Skeletal muscle cell (primary cell): ENCODE measurements at places on chromosomes 16 and 17.

DNA sequence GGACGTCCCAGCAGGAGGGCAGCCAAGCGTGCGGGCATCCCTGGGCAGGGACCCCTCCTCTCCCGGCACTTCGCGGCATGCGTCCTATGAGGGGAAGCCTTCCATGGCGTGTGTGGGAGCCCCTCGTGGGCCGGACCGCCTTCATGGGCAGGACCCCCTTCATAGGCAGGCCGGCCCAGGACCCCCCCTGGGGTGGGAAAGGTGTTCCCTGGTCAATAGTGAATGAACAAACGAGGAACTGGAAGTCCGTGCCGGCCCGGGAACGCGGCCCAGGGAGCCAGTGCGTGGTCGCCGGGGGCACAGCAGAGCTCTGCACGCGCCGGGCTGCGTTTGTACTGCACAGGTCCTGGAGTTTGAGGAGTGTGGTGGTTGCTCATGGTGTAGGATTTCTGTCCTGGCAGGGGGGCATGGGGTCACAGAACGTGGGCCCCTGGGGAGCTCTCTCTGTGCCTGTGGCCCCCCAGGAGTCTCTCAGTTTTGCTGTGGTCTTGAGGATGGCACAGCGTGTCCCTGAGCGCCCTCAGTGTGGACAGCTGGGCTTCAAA, 13.9 kb downstream of the BAIAP2 start:
- no peak for DNase-seq

DNA sequence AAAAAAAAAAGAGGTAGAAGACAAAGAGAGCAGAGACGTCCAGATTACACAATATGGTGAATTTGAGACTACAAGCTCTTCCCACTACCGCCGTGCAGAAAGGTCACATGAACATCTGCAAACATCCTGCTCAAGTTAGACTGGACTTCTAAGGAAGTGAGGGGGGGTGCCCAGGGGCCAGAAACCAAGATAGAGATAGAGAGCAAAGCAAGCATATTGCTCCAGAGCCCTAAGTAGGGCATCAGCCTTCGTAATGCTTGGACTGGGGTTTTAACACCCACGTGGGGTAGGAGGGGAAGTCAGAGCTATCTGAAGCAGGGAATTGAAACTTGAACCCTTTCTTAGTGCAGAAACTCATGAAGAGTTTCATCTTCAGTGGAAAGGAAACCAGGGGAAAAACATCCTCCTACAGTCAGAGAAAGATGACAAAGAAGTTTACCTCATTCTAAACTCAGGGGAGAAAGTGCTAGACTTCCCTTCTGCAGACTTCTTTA, 8.7 kb downstream of the CLEC19A start:
- no peak for DNase-seq

- DNase-seq: no peak
Measured at GRCh38 chr17:31291820-31292219, 5.2 kb downstream of the OMG start.

GRCh38 chr16:10942352-10943063, at the start of gene DEXI:
DEXI (minus strand) TSS chr16:10942468; CDS start chr16:10942005, 463 bp downstream.
- peak; percentile 69 for DNase-seq

GRCh38 chr17:77501101-77501566, 360.4 kb downstream of the SEC14L1 start:
- no peak for DNase-seq

GRCh38 chr17:49814781-49815529, 26.5 kb downstream of the KAT7 start:
- DNase-seq: no peak

- DNase-seq: no peak
Measured at GRCh38 chr16:29664091-29664921, 1.3 kb downstream of the SPN start.

DNA sequence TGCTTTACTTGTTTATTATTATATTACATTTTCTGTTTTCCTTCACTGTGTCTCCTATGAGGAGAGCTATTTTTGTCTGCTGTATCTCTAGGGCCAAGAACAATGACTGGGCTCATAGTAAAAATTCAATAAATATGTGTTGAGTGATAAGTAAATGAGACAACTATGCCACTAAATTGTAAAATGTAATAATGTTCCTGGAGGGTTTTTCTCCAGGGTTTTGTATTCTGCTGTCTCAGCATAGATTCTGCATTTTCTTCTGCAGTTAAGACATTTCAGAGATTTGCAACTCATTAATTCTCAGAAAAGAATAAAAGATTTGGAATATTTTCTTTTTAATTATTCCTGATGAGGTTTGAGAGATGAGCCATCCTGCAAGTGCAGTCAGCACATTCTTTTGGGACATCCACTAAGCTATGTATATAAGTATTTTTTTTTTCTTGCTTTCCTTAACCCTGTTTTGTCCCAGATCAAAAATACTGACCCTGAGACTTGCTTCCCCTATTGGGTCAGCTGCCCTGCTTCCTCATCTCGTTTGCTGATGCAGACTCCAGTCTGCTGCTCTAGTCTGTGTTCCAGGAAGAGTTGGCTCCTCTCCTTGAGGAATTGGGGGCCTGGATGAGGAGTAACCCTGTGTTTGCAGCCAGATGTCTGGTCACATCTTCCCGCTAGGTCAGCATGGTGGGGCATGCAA, 122.9 kb downstream of the ABCA8 start:
- DNase-seq: no peak

- no peak for DNase-seq
Measured at GRCh38 chr17:43983515-43984411, 20.7 kb upstream of the NAGS start.

GRCh38 chr17:70168044-70168976, 1.0 kb upstream of the KCNJ2 start:
- no peak for DNase-seq

GRCh38 chr17:42129109-42129837, 6.7 kb downstream of the HSPB9 start:
- DNase-seq: no peak

DNA sequence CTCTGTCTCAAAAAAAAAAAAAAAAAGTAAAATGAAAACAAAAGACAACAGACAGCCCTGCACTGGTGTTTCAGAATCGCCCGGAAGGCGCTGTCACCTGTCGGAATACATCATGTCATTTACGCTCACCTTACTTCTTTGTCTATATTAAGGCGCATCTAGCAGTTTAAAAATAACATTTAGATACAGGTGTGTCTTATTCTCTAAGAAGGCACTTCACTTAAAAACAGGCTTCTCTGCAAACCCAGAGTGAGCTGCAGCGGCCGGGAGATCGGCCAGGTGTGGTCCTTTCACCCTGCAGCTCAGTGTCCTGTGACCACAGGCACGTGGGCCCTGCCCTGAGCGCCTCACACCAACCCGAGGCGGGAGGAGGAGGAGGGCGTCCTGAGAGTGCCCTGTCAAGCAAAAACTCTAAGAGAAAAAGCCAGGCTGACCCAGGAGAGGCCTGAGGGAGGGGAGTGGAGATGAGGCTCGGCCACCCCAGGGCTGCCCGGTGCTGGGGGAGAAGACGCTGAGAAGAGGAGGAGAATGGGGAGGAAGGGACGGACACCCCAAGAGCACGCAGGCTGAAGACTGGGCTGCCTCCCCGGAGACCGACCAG, 3.3 kb upstream of the LMF1 start:
- DNase-seq: no peak

DNA sequence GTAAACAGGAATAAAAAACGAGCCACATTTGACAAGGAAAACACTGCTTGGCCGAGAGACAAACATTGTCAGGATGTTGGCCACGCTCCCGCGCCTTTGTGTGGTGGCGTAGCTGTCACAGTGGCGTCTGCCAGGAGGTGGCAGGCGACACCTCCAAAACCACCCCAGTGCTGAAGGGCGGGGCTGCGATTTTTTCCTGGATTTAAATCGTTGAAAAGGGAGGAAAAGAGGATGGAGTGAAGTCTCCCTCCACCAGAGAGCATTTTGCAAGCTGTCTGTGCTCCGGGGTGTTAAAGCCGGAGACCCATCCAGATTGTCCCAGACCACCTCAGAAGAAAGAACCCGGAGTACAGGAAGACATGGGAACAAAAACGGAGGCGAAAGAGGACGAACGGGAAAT, 12.7 kb downstream of the MRM3 start:
- peak; percentile 22 for DNase-seq

GRCh38 chr17:10646392-10646990, 10.6 kb downstream of the MYH3 start:
- DNase-seq: no peak

DNA sequence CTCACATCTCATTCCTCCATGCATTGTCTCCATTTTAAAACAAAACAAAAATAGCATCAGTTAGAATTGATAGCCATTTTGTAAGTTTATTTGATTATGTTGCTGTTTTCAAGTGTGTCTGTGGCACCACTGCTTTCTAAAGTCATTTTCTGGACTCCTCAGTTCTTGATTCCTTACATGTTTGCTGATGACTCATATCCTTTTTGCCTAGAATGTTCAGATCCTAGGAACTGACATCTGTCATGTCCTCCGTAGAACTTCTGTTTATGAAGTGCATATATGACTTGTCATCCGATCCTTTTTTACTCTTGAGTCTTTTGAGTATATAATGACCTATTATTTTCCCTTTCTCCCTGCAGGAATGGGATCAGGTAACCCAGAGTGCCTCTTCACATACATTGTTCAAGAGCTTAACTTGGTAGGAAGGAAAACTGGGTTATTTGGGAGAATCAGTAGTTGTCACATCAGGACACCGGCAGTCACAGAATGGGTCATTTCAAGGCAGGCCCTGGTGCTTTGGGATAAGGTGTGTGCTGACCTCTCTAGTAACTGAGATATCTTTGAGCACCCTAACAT, 69.2 kb downstream of the MAP2K4 start:
- peak; percentile 56 for DNase-seq

DNA sequence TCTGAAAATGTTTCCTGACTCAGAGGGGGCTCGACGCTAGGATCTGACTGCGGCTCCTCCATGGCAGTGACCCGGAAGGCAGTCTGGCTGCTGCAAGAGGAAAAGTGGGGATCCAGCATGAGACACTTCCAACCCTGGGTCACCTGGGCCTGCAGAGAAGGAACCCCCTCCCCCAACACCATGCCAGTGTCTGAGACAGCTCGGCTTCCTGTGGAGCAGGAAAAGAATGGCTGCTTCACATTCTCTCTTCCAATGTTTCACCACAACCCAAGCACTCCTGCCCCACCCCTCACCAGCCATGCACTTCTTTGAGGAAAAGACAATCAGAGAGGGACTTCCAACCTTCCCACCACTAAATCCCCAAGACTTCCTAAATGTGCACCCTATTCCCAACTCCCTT, 10.8 kb downstream of the TP53 start:
- no peak for DNase-seq

GRCh38 chr17:60139438-60140285, 10.1 kb upstream of the CA4 start:
- no peak for DNase-seq

DNA sequence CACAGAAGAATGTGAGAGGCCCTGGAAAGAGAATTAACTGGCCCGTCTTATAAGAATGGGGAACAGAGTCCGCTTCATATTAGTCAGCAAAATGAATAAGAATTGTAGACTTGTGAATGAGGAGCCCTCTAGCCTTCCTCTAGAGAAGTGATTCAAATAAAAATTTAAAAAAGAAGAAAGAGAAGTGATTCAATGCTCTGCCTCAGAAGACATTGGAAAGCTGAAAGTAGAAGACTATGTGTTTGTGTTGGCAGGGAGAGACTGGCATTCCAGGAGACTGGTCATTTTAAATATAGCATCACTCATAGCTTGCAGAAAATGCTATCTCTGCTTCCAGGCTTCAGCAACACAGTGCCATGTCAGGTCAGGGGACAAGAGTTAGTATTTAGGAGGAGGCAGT, 190.6 kb upstream of the HS3ST3A1 start:
- DNase-seq: peak; percentile 56

DNA sequence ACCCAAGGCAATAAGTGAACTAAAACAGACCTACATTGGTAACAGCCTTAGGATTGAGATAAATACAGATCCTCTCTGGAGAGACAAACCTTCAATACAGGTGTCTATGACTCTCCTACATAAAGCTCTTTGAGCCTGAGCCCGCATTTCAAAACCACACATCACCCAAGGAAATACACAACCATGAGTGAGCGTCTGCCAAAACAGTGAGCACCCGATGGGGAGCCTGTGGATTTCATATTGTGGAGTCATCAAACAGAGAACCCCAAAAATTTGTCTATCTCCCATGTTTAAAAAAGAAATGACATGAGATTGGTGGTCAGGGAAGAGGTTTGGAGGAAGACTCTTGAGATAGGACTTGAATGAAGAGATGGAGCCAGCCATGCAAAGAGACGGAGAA, 102.2 kb upstream of the LHX1 start:
- no peak for DNase-seq

GRCh38 chr16:11546608-11547061, 40.1 kb downstream of the LITAF start:
- no peak for DNase-seq

DNA sequence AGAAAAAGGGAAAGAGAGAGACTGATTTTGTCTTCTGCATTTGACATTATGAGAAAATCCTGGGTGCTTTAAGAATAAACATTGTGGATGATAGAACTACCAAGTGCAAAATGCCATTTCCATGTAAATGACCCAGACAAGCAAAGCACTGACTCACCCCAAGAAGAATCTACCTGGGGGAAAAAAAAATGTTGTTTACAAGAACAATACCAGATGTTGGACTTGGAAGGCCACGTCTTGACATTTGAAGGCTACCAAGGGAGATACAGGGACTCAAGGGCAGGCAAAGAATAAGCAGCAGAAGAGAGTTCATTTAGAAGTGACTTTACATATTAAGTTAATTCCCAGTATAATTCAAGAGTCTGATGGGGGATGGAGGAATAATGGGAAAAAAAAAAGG, 125.3 kb downstream of the TMEM114 start:
- DNase-seq: no peak

GRCh38 chr17:36791942-36792475, 145.3 kb upstream of the LHX1 start:
- no peak for DNase-seq

DNA sequence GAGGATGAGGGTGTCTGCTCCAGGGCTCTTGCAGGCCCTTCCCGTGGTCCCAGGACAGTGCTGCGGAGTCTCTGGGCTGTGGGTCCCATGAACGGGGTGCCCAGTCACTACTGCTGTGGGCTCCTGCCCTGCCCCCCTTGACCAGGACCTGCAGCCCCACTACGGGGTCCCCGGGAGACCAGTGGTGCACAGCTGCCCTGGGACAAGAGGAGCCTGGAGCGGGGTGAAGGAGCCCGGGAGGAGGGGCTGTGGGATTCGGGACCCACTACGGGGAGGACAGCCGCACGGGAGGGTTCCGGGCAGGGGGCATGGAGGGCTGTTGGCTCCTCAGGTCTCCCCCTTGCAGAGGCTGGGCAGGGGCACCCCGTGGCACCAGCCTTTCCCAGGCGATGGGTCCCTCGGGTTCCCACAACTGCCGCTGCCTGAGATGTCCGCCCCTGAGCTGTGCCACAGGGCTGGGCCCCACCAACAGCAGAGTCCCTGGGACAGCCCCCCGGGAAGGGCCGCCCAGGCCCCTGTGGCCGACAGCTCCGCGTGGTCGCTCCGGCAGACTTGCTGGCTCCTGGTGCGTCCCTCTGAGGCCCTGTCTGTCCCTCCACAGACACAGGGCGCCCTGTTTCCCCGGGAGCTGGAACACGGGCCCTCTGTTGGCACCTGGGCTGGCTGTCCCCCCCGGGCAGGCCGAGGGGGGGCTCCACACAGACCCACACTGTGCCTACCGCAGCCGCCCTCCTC, 52.1 kb upstream of the GNG13 start:
- no peak for DNase-seq
